Occipital lobe (tissue), 3 donors: ENCODE measurements at places on chromosomes 1 and 21. TPM values are rescaled to one million over a fixed set of nuclear protein-coding genes. Genes with fewer than 3 reads are reported as not detected.

DNA sequence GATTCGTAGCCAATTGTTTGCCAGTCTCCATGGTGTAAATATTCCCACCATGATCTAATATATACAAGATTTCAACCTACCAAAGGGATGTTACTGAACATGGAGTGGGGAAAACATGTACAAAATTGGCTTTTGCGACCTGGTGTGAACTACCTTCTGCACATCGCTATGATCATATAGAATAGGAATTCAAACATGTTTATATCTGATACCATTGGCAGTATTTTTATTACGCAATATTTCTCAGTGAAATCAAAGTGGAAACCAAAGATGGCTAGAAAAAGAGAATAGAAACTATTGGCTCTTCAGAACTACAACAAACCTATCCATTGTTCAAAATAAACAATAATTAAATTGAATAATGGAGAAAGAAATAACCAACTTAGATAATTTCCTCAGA, 285.1 kb downstream of the TPR start:
- DNase-seq = no peak

- DNase-seq = peak; percentile 18
Observed at GRCh38 chr1:35808450-35809113, 766 bp downstream of the AGO4 start.

- DNase-seq = no peak
Observed at GRCh38 chr1:25654109-25654660, 37.6 kb downstream of the MAN1C1 start.

- no peak for DNase-seq
Observed at GRCh38 chr1:244246334-244246733, 195.3 kb downstream of the ZBTB18 start.

IRF6 gene
- total RNA-seq = 0.31 TPM

DNA sequence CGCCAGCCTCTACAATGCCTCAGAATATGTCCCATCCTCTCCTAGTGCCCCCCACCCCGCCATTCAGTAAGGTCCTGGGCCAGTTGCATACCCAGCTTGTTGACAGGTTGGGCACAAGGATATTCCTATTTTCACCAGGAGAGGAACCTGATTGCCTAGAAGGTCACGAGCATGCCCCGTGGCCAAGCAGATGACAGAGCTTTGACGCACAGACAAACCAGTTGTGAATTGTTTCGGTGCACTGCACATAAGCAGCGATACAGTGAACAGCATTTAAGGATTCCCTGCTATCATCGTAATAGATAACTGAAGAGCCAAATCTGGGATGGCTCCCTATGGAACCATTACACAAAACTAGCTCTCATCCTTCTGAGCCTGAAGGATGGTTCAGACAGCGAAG, 3.4 kb downstream of the LELP1 start:
- no peak for DNase-seq

DNA sequence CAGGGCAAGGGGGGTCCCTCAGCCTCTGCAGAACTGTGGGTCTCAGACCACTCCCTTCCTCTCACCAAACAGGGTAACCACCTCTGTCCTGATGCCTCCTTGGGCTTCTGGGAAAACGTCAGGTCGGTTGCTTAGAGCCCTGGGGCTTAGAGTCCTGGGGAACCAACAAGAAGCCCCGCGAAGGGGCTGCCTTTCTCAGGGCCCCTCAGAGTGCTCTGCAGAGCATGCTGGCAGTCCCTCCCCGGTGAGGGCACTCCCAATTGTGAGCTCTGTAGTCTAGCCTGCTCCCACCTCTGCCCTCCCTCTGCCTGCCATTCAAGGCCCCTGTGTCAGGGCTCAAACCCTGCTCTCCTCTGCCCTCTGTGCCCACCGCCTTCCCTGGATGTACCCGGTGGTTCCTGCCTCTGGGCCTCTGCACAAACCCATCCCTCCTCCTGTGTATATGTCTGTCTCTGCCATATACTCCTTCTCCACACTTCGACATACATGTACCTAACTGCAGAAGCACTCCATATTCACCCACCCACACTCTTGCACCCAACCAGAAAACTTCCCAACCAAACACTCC, 92.3 kb downstream of the DMRTB1 start:
- no peak for DNase-seq

DNA sequence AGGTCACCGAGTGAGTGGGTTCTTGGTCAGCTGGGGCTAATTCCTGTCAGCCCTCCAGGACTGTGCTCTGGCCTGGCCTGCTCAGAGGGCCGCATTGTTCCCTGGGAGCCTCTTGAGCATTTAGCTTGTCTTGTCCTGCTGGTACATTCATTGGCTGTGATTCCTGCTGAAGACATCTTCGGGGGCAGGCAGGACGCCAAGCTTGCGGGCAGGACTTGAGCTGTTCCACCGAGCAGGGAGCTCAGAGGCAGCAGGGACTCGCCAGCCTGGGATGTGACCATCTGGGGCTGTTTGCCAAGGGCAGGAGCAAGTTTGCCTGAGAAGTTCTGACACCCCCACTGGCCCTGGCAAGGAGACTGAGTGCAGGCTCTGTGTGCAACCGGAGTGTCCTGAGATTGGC, 7.0 kb upstream of the SLC26A9 start:
- DNase-seq = no peak

DNA sequence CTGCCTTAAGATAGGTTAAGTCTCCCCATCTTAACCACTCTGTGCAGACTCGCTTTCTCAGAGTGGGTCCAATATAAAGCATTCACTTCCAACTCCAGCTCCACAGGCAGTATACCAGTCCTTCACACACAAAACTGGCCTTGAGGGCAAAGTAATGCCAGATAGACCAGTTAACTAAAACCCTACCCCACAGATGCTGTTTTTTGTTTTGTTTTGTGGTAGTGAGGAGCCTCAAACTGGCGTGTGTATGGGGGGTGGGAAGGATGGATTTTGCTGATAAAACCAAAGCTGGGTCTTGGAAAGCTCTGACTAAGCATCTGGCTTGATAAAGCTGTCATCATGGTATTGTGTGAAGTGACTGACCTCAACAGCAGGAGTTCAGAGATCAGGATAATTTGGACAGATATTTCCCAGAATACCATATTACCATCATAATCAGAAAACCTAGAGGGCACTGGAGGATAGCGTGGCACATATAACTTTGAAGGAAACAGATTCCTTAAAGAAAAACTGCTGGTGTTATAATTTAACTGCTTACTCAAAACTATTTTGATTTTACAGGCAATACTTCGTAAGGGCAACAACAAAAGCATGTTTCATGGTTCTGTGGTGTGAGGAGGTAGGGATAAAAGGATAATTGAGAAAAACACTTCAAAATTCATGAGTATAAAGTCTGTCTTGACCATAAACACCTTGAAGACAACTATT, 29.6 kb upstream of the CPLANE2 start:
- DNase-seq = no peak

DNA sequence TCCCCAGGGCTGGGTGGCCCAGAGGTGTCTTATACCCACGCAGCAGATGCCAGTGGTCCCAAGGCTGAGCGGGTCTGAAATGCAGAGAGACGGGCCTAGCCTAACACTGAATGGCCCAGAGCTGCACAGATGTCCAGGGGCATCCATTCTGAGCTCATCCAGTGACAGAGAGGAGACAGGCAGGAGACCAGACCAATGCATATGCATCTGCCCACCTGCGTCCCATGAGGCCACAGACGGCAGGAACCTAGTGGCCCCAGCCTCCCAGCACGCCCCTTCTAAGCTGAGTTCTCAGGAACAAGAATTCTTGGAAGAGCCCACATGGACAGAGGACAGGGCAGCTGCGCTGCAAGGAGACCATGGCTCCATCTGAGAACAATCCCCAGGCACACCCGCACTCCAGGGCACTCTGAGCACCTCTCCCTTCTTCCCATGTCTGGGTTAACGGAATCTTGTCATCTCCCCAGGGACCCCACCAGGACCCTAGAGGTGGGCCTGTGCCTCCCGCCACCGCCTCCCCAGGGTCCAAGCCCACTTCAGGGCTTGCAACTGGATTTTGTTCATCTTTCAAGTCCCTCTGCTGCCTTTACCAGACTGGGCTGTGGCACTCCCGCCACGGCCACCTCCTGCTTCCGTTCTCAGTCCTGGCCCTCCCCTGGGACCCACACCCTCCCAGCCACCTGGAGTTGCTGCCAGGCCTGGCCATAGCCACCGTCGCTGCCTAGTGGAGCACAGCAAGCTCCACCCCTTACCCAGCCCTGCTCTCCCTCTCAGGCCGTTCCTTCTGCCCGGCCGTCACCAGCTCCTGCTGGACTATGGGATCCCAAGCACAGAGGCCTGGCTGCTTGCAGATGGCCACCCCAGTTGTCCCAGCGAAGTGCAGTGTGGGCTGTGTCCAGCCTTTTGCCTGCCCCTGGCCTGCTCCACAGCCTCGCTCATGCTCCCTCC, 3.3 kb downstream of the WNT3A start:
- DNase-seq = no peak

HSD3B2 gene
- not detected for total RNA-seq

DNA sequence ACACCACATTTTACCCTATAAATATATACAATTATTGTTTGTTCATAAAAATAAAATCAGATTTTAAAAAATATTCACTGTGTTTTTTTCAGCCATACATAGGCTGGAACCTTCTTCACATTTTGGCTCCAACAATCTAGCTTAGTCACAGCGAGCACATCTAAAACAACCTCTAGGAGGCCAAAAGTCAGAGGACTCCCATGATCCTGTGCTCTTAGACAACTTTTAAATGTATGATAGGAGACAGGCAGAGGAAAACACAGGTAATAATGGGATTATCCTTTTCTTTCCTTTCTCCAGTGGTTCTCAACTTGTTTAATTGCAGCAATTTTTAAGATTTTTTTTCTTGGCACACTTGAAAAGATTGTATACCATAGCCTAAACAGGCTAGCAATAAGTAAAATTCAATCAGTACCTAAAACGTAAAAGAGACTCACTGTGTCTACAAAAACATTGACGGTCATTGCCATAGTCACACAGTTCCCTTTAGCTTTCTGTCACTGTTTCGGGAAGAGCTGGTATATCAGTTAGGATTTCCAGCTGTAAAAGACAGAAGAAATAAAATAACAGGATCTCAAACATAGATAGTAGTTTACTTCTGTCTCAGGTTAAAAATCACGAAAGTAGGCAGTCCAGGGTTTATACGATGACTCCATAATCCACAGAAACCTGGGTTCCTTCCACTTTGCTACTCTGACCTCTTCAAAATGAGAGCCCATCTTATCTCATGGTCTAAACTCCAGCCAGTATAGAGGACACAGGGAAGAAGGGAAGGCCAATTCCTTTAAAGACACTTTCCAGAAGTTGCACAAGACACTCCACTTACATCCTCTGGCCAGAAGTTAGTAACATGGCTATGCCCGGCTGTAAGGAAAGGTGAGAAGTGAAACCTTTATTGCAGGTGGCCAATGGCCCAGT, 39.2 kb upstream of the CR1L start:
- DNase-seq = no peak

GRCh38 chr1:15206418-15207030, 40.5 kb upstream of the FHAD1 start:
- no peak for DNase-seq

DCST1 gene
- not detected for total RNA-seq

DNA sequence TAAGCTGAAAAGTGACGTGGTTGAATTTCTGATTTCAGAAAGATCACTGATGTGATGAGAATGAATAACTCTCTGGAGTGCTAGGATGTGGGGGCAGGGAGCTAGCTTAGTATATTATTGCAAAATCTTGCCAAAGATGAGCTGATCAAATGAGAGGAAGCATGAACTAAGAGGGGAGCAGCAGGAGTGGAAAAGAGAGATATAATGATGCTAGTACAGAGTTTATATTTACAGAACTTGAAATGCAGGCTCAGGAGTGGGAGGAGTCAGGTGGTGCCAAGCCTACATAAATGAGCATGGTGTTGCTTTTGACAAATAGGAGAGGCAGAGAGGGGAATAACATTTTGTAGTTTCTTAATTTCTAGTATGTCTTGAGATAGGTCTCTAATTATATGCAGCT, 38.1 kb upstream of the NBL1 start:
- DNase-seq = no peak

DNA sequence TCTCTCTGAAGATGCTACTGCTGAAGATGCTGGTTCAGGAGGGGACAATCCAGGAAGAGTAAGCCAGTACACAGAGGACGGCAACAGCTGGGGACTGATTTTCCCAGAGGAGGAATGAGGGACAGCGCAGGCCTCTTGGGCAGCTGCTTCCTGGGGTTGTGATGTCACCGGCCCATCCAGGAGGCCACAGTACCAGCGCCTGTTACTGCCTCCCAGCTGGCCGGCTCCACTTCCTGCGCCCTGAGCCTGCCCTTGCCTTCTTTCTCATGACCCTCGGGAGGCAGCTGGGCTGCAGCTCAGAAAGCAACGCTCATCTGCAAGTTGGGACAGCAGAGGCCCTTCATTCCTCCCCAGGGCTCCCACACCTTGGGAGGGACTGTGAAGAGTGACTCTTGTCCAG, 21.9 kb upstream of the ID3 start:
- DNase-seq = no peak

- no peak for DNase-seq
Observed at GRCh38 chr1:204769997-204770396, 84.5 kb upstream of the LRRN2 start.

HES3 gene
- total RNA-seq = not detected

- DNase-seq = no peak
Observed at GRCh38 chr1:4837031-4837600, 182.7 kb downstream of the AJAP1 start.

GRCh38 chr1:112298558-112298957, 97.5 kb upstream of the CTTNBP2NL start:
- no peak for DNase-seq

- DNase-seq = no peak
Observed at GRCh38 chr1:1176931-1177330, 3.3 kb downstream of the TTLL10 start.

CPT2 gene
- total RNA-seq = 4.2 TPM

CRYBG2 gene
- 1.1 TPM for total RNA-seq

- DNase-seq = no peak
Observed at GRCh38 chr1:171420810-171421209, 64.5 kb upstream of the PRRC2C start.

GRCh38 chr1:43805340-43805739, 98.0 kb downstream of the ST3GAL3 start:
- DNase-seq = no peak

AHCTF1 gene
- total RNA-seq = 48.2 TPM

DNA sequence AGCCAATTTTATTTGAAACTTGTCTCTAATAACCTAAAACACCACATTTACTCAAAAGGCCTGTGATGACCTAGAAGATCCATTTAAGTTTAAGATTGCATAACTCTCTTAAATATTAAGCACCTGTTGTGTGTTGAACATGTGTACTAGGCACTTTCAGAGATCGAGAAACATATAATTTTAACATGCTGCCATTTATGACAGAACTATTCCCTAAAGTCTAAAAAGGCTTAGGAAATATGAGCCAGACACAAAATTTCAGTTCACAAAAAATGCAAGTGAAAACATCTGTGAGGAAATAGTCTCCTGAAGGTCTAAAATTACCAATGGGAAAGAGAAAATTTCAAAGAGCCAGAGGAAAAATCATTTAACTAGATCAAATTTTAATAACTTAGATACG, 37.7 kb downstream of the CEP170 start:
- no peak for DNase-seq

DNA sequence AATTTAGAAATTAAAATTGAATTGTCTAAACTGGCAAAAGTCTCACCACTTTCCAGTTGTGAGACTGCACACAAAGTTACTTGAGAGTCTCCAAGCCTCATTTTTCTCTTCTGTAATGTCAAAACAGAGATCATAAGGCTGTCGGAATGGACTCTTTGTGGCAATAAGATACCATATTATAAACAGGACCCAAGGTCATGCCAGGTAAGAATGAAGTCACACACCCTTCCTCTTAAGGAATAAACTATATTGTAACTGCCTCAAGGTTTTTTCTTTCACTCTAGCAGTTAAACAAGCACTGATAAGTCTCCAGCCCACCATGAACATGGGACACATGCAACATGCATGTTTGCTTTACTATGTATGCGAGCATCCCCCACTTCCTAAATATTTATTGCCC, 50.1 kb upstream of the DIRAS3 start:
- DNase-seq = no peak

GRCh38 chr1:109625176-109625575, 5.5 kb downstream of the AMPD2 start:
- DNase-seq = no peak

CD1E gene
- total RNA-seq = not detected
